ENCODE measurements at places on chromosomes 5 and 9. TPM values are rescaled to one million over a fixed set of nuclear protein-coding genes. Genes with fewer than 3 reads are reported as not detected.
A peak's percentile ranks its signal among the peaks of the same experiment; 100 is the strongest.

Gene AHRR
- 8.8 TPM for total RNA-seq

Gene NPR3
- 0.60 TPM for total RNA-seq

Gene CDH9
- total RNA-seq, result not detected

Gene RETREG1
- 62.5 TPM for total RNA-seq

Gene EXOSC3
- 24.6 TPM for total RNA-seq

Gene RASEF
- 69.9 TPM for total RNA-seq

Gene ALDH7A1
- total RNA-seq, result 9.8 TPM

DNA sequence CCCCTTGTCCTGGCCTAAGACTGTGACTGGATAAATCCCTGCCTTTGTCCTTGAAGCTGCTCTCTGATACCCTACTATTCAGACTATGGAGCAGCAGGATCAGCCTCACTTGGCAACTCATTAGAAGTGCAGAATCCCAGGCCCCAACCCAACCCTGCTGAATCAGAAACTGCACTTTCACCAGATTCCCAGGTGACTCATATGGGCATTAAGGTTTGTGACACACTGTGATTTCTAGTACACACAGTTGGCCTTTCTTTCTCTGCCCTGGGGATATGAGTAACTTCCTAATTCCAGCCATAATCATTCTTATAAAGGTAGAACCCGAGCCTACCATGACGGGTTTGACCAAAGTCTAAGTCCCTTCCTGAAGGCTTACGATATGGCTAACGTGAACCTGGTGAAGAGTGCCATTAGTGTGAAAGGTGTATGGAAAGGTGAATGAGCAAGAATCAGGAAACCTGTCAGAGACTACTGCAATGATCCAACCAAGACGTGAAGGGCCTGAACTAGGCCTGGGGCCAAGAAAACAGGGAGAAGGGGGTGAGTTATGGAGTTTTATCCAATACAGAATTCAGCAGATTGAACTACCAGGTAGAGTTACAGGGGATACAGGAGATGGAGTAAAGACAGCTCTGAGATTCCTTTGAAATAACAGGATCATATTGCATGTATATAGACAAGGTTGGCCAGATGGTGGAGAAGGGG is 533.0 kb downstream of the BNC2 start:
- no peak for DNase-seq

- peak; percentile 55 for DNase-seq
These were observed 557 bp upstream of the PHF2 start for GRCh38 chr9:93575796-93576257.

GRCh38 chr5:178298283-178298807 is 65.7 kb upstream of the PHYKPL start:
- DNase-seq, result no peak

GRCh38 chr5:124398460-124398859 is 348.0 kb downstream of the ZNF608 start:
- DNase-seq, result no peak

DNA sequence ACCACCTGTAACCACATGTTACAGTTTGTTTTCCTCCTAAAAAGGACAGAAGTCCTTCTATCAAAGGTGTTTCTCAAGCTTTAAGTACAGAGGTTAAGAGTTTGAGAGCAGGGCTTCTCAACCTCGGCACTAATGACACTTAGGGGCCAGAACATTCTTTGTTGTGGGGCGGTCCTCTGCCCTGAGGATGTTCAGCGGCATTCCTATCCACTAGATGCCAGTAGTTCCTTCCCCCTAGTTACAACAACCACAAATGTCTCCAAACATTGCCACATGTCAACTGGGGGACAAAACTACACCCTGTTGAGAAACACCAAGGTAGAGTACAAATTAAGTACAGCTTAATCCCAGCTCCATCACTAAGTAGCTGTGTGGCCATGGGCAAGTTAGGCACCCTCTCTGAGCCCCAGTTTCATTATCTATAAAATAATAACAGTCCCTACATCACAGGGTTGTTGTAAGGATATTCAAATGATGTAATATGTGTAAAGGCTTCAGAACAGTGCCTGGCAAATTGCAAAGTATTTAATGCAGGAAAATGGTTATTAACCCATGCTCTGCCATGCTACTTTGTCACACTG is 44.6 kb downstream of the PIP5K1B start:
- no peak for DNase-seq

DNA sequence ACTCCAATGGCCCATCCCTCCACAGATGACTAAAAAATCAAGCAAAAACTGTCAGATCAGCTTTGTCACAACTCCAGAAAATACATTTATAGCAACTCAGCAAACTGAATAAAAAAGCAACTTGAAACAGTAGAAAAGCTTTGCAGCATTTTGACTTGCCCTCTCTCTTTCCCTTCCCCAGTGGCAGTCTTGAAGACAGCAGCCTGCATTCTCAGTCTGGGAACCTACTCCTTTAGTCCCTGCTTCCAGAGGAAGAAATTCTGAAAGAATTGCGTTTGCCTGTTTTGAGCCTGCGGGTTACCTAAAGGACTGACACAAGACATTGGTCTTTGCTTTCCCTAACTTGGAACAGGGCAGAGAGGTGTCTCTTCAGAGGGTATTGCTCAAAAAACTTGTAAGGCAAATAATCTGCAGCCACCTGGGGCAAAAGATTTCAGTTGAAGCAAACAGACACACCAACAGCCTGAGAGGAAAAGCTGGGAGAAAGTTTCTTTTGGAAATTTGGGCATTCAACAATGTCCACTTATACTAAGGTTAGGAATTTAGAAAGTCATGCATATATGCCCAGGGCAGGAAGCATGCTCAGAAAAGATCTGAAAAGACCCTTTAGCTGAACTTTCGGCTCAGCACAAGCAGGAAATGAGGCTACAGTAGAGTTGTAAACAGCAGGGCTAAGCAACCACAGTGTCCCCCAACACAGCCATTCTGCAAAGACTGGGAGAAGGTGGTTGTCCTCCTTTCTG is 15.2 kb upstream of the SLC35D2 start:
- DNase-seq, result no peak

DNA sequence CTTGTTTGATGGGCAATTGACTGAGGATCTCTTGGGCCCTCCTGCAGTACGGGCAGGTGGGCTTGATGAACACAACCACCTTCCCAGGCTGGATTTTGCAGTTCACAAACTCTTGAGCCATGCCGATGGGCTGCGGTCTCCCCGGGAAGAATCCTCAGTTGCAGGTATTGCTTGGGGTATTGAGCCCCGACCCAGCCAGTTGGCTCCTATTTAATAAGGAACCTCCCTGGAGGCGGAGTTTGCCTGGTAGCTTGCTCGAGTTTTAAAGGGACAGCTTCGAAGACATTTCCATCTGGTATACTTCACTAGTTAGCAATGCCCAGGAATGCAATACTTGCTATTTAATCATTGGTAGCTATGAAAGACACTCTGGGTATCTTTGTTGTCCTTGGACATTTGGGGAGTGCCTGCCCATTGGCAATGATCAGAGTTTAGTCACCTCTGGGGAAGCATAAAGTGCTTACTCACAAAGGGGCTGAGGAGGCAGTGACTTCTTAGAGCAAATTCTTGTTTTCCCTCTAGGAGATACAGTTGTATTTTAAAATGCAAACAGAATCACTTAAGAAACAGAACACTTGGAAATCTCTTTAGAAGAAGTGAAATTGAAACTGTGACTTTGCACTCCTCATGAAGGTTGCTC is at the start of gene GLRX:
Gene GLRX (minus strand): TSS at position 185 of the 640 bp plus-strand sequence. CDS start 64 bp downstream, at position 121.
- peak; percentile 86 for DNase-seq
